ENCODE measurements at places on chromosomes 16 and 17. TPM values are rescaled to one million over a fixed set of nuclear protein-coding genes. Genes with fewer than 3 reads are reported as not detected.

DNA sequence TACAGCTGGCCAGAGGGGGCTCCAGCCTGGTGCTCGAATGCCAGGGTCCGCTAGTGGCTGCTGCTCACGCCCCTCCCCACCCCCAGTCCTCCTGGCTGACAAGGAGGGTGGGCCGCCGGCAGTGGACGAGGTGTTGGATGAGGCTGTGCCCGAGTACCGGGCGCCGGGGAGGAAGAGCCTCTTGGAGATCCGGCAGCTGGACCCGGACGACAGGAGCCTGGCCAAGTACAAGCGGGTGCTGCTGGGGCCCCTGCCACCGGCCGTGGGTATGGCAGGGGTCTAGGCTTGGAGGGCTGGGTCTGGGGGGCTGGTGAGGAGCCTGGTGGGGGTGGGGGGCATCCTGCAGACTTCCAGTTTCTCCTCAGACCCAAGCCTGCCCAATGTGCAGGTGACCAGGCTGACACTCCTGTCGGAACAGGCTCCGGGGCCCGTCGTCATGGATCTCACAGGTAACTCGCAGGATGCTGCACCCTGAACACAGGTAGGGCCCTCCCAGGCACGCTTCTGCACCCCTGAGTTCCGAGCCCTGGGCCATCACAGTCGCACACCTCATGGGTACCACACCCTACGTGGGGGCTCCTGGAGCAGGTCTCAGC lies 1.2 kb upstream of the PDIA2 start:
- DNase-seq = no peak

DNA sequence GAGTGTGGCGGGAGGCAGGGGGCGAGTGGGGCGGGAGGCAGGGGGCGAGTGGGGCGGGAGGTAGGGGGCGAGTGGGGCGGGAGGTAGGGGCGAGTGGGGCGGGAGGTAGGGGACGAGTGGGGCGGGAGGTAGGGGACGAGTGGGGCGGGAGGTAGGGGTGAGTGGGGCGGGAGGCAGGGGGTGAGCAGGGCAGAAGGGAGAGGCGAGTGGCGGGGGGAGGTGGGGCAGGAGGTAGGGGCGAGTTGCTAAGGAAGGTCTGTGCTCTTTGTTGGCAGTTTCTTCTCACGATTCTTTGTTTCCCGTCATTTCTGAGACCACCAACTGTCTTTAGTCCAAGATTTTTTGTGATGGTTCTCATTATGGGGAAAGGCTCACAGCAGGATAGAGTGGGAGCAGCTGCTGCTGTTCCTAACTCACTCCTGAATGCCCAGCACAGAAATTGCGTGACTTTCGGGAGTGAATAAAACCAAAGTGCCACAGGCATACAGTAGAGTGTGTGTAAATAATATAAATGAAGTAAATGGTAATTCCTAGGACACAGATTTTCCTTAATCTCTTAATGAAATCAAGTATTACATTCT lies 44.7 kb downstream of the COG7 start:
- DNase-seq = no peak

DNA sequence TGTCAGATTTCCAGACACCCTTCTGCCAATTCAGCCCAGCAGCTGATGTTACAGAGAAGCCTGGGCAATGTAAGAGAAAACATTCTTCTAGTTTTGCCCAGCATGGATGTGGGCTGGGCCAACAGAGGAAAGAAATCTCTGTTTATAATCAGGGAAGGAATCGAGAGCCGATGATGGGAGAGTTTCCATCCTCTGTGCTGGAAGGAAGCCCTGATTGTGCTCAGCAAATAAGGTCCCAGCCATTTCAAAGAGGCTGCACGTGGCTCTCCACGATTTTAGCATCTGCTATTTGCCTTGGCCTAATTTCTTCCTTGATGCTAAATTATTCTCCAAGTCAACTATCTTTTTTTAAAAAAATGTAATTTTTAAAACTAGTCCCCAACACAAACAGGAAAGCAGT lies 70.0 kb downstream of the IRX6 start:
- no peak for DNase-seq

DNA sequence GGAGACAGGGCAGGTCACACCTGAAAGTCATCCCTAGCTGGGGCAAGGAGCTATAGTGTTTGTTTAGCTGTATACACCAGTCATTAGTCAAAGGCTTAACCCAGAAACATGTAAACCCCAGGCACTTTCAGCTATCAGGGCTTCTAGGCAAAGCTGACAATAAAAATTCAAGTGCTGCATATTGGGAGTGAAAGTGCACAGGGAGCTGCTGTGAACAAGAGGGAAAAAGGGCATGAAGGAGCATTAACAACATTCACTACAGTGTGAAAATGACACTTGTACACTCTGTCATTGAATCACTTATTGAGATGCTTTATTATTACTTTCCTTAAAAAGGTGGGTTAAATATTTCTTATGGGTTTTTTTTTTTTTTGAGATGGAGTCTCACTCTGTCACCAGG lies 92.8 kb downstream of the HS3ST3B1 start:
- no peak for DNase-seq

DNA sequence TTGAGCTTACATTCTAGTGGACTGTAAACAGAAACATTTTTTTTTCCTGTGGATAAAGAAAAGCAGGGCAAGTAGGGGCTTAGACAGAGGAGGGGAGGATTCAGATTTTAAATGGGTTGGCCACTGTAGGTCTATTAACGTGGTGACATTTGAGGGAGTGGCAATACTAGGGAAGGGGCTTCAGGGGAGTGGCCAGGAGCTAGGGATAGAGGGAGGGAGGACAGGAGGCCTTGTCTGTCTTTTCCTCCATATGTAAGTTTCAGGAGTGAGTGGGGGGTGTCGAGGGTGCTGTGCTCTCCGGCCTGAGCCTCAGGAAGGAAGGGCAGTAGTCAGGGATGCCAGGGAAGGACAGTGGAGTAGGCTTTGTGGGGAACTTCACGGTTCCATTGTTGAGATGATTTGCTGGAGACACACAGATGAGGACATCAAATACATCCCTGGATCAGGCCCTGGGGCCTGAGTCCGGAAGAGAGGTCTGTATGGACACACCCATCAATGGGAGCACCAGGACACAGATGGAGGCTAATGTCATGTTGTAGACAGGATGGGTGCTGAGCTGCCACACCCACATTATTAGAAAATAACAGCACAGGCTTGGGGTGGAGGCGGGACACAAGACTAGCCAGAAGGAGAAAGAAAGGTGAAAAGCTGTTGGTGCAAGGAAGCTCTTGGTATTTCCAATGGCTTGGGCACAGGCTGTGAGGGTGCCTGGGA lies 6.5 kb upstream of the HBM start:
- DNase-seq = no peak

DNA sequence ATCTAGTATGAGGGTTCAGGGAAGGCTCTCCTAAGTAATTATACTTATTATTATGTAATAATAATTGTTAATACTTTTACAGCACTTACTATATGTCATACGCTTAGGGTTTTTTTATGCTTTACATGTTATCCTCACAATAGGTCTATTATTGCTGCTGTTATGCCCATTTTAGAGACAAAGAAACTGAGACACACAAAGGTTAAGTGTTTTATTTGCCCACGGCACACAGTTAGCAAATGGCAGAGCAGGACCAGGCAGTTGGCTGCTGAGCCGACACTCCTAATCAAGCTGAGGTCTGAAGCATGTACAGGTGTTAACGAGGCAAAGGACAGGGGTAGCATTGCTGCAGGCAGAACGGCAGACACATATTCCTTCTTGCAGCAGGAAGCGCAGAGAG lies 443.5 kb downstream of the GRIN2A start:
- no peak for DNase-seq

DNA sequence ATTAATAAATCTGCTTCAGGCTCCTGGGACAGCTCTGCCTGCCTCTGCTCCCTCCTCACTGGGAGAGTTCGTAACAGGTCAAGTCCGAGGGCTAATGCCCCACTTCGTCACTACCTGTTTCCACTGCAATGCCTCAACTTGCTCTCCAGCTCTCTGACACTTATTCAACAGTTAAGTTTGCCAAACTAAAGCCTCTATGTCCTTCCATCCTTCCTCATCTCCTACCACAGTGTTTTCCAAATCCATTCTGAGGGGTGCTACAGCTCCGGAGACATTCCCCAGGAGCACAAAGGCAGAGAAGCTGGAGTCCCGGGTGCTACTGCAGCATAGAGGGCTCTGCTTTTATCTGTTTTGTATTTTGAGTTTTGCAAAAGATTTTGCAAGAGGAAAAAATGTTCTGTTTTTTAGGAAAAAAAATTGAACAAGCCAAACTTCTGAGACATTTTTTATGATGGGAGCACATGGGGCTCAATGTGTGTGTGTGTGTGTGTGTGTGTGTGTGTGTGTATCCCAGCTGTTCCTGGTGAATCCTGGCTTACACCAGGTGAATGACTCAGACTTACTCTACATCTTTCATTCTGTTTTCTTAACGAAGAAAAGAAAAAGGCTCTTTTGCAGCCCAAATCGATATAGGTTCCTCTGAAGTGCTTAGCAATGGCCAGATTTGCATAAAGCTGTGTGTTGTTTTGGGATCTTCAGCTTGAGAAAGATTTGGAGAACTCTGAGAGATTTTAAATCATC lies 46.1 kb upstream of the MYOCD start:
- DNase-seq = no peak

GRCh38 chr17:77779711-77780539 lies 178.6 kb upstream of the TNRC6C start:
- peak; percentile 21 for DNase-seq

DNA sequence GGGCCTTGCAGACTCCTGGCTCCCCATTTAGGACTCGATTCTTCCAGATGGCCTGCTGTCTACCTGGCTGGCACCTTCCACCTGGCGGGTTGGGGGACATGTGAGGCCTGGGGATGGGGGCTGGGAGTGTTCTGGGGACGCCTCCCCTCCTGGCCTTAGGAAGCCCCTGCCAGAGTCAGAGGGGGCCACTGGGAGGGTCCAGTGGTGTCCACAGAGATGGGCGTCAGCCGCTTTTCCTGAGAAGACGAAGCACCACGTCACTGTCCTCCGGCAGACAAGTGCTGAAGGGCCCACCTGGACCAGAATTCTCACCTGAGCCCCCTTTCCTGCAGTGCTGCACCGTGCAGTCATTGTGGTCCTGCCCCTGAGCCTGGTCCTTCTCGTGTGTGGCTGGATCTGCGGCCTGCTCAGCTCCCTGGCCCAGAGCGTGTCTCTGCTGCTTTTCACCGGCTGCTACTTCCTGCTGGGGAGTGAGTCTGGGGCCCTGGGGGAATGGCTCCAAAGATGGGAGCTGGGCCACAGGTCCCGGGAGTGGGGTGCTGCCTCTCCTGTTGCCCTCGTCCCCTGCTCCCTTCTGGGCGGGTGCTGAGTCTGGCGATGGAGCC lies 2.9 kb downstream of the TMEM235 start:
- DNase-seq = no peak

DNA sequence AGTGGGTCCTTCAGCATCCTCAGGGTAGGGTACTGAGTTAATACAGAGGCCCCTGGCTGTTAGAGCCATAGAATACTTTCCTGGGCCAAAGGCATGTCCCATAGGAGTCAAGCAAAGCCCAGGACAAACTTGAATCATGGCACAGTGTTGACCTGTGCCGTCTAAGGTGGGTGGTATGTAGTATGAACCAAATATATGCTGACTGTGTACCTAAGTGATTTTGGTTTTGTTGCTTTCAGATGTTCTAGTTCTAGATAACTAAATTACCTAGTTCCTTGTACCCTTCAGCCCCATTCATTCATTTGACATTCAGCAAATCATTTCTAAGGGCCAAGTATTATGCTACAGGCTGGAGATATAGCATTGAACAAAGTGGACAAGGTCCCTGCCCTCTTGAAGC lies 61.3 kb upstream of the GPRC5B start:
- DNase-seq = no peak

DNA sequence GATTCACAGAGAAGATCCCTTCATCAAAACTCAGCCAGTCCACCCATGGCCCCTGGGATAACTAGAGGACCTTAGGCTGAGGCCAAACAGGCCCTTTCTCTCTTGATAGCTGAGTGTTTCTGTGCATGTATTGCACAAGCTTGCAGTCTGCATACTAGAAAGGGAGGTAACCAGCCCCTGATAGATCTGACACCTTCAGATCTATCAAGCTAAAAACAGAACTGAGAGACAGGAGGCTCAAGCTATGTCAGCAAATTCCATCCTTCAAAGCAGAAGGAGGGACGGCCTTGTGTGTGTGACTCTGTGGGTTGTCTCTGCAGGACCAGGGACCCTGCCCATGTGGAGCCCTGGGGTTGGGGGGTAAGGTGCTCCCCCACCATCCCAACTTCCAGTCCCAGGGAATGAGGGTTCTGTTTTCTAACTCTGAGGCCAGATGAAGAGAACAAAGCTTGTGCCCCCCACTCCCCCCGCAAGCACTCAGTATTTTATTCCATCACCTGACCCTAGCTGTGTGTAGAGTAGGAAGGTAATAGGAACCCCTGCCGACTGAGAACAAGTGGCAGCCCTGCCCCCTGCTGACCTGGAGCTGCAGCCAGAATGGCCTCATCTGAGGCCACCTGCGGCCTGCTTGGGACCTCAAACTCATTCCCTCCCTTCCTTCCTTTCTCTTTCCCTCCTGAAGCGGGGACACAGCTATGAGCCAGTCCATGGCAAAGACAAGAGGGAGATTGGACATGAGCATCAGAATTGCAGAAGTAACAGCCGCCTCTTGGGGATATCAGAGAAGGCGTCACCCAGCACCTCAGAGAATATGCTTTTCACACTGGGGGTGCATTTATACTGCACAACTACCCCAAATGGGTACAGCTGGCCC lies 63.8 kb downstream of the SMPD3 start:
- no peak for DNase-seq

- DNase-seq = no peak
Observed at GRCh38 chr17:77478899-77479298, 338.1 kb downstream of the SEC14L1 start.

DNA sequence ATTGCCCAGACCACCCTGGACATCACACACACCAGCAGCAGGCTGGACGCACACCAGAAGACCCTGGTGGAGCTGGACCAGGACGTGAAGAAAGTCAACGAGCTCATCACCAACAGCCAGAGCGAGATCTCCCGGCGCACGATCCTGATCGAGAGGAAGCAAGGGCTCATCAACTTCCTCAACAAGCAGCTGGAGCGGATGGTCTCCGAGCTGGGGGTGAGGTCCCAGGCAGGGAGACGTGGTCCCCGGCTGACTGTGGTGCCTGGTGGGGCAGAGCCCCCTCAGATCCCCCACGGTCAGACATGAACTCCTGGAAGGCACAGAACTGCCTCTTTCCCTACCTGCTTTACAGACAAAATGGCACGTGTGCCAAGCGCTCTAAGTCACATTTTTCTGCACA lies 16.6 kb upstream of the GAA start:
- no peak for DNase-seq

GRCh38 chr16:17154981-17155380 lies 315.8 kb downstream of the XYLT1 start:
- DNase-seq = no peak

DNA sequence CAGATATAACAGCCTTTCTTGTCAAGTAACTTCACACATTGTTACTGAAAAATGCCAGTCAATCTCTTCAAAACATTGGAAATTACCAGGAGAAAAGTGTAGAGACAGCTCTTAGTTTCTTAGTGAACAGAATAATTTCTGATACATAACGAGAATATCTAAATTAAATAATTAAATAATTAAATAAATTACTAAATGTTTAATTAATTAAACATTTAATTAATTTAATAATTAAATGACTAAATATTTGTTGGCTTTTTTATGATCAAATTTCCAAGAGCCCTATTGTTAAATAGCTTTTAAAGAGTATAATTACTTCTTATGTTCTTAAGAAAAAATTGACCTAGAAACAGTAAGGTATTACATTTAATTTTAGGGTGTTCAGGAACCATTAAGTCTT lies 129.6 kb downstream of the SSH2 start:
- no peak for DNase-seq

CTRB1 gene
- 3.4 TPM for total RNA-seq

SLC16A6 gene
- total RNA-seq = 0.21 TPM

OR2C1 gene
- total RNA-seq = not detected

TM4SF5 gene
- not detected for total RNA-seq

Data from myocyte (in vitro differentiated cells).